ENCODE measurements at places on chromosomes 16 and 17.

GRCh38 chr16:85621698-85622428, 8.7 kb downstream of the GSE1 start:
- no peak for DNase-seq

DNA sequence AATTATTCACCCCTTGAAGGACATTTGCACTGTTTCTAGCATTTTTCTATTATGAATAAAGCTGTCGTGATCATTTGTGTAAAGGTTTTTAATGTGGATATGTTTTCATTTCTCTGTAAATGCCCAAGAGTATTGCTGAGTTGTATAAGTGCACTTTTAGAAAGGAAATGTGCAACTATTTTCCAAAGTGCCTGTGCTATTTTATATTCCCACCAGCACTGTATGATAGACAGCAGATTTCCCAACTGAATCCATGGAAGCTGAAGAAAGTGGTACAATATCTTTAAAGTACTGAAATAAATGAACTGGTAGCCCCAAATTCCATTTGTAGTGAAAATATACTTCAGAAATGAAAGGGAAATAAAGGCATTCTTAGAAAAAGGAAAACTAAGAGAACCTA, 238.4 kb downstream of the BCAS3 start:
- no peak for DNase-seq

GRCh38 chr16:89581861-89582563, 6.5 kb downstream of the CPNE7 start:
- DNase-seq, result no peak

GRCh38 chr17:80998118-80998747, 6.6 kb downstream of the CHMP6 start:
- DNase-seq, result no peak

GRCh38 chr16:63617047-63617989, 1504.5 kb downstream of the CDH11 start:
- no peak for DNase-seq

Data from NCI-H526 (cell line).